Lung (tissue), 17 donors: ENCODE measurements at places on chromosomes 3 and 15.

DNA sequence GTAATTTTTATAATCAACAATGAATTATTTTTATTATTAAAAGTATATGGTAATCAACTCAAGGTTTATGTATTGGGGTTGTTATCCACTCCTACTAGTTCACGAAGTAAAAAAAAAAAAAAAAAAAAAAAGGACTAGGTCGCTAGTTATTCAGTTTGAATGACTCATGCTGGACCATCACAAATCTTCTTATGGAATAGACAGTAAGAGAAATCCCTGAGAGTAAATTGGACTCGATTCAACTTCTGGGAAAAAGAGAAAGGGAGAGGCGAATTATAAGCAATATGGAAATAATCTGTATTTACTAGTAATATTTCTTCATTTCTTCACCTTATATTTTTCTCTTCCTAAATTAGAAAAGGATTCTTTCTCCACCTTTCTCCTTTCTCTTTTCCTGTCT, 2.0 kb downstream of the MYEF2 start:
- no peak for DNase-seq

GRCh38 chr3:6062261-6063187, 798.4 kb upstream of the GRM7 start:
- DNase-seq, result no peak

- DNase-seq, result no peak
Observed at GRCh38 chr15:76973362-76973743, 21.6 kb upstream of the PSTPIP1 start.

GRCh38 chr3:4426782-4427344, 40.2 kb downstream of the SUMF1 start:
- peak; percentile 83 for DNase-seq

DNA sequence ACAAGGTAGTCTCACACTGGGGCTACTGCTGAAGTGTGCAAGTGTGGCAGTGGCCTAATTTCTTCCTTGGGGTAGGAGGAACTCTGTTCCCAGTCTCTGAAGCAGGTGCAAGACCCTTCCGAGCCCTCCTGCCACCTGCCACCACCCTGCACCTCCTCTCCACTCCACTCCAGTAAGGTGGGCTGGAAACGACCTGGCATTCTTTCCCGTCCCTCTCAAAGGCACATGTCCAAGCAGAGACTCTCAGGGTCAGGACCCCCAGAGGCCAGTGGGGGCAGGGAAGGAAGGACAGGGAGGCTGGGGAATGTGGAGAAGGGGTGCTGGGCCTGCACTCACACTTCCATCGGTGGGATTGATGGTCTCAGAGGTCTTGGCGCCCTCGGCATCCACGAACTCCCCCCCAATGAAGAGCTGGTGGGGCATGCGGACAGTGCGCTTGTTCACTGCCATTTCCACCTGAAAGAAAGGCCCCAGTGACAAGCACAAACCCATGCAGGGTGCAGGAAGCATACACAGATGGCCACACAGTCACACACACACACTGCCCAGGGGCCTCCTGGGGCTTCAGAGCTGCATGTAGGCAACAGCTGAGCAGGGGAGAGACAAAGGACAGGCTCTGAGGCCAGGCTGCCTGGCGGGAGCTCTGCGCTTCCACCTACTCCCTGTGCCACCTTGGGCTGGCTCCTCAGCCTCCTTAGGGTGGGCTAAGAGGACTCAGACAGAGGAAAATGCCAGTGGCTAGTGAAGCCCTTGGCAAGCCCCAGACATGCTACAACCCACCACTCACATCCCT, 43.8 kb downstream of the ALDH1L1 start:
- no peak for DNase-seq

- DNase-seq, result peak; percentile 5
Observed at GRCh38 chr3:46673151-46674030, 20.1 kb downstream of the ALS2CL start.

DNA sequence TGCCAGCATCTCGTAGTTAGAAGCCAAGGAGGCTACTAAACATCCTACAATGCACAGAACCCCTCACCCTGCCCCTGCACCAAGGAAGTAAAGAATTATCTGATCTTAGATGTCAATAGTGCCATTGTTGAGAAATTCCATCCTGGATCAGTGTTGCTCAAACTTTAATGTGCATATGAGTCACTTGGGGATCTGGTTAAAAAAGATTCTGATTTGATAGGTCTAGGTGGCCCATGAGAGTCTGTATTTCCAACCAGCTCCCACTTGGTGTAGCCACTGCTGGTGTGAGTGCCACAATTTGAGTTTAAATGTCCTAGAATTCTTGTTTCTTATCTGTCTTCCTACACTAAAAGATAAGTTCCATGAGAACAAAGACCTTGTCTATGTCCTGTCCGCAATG, 43.7 kb downstream of the TMEM45A start:
- DNase-seq, result no peak

DNA sequence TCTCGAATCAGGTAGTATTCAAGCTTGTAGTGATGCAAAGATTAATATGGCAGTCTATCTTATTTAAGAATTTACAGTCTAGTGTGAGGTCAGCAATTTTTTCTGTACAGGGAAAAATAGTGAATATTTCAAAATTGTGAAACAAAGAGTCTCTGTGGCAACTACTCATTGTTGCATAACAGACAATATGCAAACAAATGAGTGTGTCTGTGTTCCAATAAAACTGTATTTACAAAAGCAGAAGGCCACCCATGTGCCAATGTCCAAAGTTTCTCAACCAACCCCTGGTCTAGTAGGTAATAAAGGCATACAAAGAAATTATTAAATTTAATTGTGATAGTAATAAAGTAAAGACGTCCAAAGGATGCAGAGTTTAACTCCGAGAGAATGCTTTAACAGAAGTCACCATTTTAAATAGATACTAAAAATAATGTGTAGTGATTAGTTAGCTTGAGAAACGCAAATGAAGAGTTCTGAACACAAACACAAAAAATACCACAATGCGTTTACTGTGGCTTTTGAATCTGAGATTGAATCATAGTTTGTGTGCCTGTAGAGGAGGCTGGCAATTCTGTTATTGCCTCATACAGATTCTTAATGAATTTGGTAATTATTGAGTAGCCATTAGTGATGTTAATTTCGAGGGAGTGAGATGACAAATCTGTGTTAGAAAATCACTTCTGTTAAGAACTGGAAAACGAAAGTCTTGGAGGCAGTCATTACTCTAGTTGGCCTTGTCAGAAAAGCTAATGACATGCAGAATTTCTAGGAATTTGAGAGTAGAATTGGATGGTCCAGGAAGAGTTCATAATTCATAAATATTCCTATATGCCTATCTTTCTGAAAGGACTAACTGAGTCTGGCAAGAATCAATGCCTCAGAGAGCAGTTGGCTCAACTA, 48.7 kb downstream of the CADM2 start:
- no peak for DNase-seq

DNA sequence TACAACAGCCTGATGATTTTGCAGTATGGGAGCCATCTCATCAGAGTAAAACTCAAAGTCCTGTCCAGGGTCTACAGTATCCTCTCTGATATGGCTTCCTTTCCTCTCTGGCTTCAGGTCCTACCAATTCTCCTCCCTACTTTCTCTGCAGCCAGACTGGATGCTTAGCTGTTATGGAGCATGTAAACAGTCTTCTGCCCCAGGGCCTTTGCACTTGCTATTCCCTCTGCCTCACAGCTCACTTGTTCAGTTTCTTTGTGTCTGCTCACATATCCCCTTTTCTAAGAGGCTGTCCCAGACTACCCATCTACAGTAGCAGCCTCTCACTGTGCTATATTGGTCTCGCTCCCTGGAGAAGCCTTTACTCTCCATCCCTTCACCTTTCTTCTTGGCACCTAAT, 62.2 kb downstream of the TLNRD1 start:
- DNase-seq, result no peak

- no peak for DNase-seq
Observed at GRCh38 chr3:185552358-185552877, at the start of gene LIPH. TSS of gene LIPH (minus strand) at chr3:185552588. CDS start at chr3:185552471, 117 bp downstream.

- no peak for DNase-seq
Observed at GRCh38 chr3:130956721-130957120, 62.8 kb downstream of the ATP2C1 start.

DNA sequence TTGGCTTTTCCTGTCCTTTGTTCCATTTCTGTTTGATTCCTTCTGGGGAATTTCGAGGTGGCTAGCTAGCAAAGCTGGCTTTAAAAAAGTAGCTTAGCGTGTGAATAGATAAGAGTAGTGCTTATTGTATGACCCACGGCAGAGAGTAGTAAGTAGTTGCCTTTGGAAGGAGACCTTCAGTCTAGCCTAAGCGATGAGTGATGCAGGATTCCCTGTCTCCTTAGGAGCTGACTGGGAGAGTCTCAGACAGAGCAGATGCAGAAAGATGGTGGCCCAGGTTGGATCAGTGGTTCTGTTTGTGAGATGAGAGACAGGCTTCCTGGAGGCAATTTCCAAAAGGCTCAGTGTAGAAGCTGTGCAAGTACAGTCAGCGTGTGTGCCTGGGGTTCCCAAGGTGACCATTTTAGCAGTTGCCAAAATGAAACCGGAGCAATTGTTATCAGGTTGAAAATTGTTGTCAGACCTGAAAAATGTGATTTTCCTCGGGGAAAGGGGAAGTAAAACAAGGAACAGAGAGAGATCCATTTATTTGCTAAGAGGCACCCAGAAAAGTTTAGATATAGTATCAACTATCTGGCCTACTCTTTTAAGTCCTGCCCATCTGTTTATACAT, 681 bp upstream of the IL5RA start:
- DNase-seq, result peak; percentile 39
